Mucosa of gallbladder (tissue), 1 donor: ENCODE measurements at places on chromosomes 5 and 9. TPM values are rescaled to one million over a fixed set of nuclear protein-coding genes. Genes with fewer than 3 reads are reported as not detected.

ADAMTS12 gene
- total RNA-seq: 2.2 TPM

TRPM3 gene
- 9.2 TPM for total RNA-seq

PLCXD3 gene
- total RNA-seq: 4.7 TPM

GADD45G gene
- total RNA-seq: 18.8 TPM

ZMAT2 gene
- 50.9 TPM for total RNA-seq

HMMR gene
- total RNA-seq: 1.8 TPM

GABRA1 gene
- total RNA-seq: not detected

TTC39B gene
- 30.2 TPM for total RNA-seq

SCGB3A2 gene
- total RNA-seq: not detected

SH2D3C gene
- total RNA-seq: 9.1 TPM

HOMER1 gene
- total RNA-seq: 6.0 TPM

TDRD7 gene
- 25.7 TPM for total RNA-seq

SPATA31C1 gene
- total RNA-seq: not detected
